ENCODE measurements at places on chromosomes 6 and 20.

- no peak for DNase-seq
Observed at GRCh38 chr20:49742948-49743347, 29.3 kb upstream of the B4GALT5 start.

DNA sequence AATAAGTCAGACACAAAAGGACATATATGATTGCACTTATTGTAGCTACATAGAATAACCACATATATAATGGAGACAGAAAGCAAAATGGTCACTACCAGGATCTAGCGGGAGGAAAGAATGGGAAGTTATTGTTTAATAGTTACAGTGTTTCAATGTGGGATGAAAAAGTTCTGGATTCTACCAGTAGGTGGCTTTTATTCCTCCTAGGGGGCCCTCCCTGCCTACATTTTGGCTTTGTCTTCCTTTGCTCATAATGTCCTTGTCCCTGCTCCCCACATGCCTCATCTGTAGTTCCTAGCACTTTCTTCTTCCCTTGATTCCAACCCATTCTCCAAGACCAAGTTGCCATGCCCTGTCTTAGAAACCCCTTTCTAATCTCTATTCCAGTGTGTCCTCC lies 16.3 kb downstream of the ZNF133 start:
- no peak for DNase-seq

GRCh38 chr6:144315226-144315980 lies 30.3 kb downstream of the UTRN start:
- no peak for DNase-seq

DNA sequence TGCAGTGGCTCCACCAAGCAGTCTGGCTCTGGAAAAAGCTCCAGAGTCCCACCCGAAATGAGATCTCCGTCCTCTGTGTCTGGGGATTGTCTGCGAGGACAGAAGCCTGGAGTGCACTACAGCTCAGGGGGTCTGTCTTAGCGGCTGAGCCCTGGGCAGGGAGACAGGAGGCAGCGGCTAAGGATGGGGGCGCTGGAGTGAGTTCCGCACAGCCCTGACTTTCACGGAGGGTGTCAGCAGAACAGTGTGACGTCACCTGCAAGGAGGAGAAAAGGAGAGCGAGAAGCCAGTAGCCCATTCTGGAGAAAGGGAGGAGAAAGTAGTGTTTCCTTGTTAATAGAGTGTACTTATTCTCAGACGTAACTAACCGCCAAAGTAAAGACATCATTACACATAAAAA lies 97.6 kb downstream of the FAM50B start:
- DNase-seq = no peak

GRCh38 chr20:32236048-32236533 lies 28.4 kb downstream of the POFUT1 start:
- DNase-seq = no peak

- no peak for DNase-seq
Observed at GRCh38 chr20:41538810-41539596, 79.2 kb downstream of the CHD6 start.

DNA sequence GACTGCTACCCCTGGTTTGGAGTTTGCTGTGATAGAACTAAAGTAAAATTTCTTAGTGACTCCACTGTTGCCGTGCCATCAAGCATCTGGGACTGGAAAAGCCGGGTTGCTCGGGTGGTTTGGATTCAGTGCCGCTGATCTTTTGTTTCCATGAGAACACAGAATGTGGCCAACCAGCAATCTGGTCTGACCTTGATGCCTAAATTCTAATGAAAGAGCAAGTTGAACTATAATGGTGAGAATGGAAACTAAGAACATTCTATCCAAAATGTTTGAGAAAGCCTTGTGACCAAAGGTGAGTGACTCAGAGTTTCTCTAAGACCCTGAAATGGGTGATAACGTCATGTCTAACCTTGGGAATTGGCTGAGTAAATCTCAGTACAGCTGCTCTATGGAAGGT lies 9.9 kb upstream of the PI16 start:
- no peak for DNase-seq

- DNase-seq = no peak
Observed at GRCh38 chr6:148225871-148226270, 116.8 kb upstream of the SASH1 start.

DNA sequence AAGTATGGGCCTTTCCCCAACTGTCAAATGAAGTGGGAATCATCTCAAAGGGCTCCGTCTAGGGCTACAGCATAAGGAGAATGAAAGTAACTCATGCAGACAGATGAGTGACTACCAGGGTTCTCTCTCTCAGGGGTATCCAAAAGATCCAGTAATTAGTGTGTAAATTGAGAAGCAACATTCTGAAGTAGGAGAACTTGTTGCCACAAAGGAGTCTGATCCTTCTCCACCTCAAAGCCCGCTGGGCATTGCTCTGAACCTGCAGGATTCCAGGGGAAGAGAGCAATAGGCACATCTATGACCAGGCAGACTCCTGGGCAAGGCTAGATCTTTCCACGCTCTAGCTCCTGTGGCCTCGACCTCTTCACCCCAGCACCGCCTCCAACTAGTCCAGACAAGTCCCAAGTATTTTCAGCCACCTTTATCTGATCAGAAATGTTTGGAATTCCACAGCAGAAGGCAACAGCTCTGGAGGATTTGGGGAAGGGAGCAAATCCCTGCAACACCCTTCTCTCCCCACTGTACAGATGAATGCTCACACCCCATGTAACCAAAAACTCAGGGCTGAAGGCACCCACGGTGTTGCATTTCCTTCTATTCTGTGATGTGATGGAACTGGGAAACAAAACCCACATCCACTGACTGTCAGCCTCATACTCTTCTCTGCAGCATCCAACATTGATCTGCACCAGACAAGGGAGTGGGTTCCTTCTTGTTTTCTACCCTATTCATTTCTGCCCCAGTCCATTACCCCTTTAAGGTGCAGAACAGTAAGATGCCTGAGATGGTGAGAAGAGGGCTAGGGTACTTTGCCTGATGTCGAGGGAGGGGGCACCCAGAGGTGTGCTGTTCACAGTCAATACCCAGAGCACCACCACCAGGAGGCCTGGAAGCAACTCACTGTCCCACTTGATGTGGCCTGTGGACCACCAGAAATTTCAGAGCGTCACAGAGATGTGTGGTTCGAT lies 41.0 kb downstream of the COX4I2 start:
- DNase-seq = no peak
